ENCODE measurements at places on chromosomes 7 and 10. TPM values are rescaled to one million over a fixed set of nuclear protein-coding genes. Genes with fewer than 3 reads are reported as not detected.

PNLIPRP3 gene
- not detected for total RNA-seq

OR6B1 gene
- total RNA-seq = under 0.01 TPM

PSAP gene
- 1,522 TPM for total RNA-seq

STX1A gene
- 18.6 TPM for total RNA-seq

CPA2 gene
- not detected for total RNA-seq

NPSR1 gene
- total RNA-seq = not detected

PRKG1 gene
- 1.2 TPM for total RNA-seq

RELN gene
- under 0.01 TPM for total RNA-seq
